T-helper 1 cell (primary cell): ENCODE measurements at places on chromosomes 4 and X.

DNA sequence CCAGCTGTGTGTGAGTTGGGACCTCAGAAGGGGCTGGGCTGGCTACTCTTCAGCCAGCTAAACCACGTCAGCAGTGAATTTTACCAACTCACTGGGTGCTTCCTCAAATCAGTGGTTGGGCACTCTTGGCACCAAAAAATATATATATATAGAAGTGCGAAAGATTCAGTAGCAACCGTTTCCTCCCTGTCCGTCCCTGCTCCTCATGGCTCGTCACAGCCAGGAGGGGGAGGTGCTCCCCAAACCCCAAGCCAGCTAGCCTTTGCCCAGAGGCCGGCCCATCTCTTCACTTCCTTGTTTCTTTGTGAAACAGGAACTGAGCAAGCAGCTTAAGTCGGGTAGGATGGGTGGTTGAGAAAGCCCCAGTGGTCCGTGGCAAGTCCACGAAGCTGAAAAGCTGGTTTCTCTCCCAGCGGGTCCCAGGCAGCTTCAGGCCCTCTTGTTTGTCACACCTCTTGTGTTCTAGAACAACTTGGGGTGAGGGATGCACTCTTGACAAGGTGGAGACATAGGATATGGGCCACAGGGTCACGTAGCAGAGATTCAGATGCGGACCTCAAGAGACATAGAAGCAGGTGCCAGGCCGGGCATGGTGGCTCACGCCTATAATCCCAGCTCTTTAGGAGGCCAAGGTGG, 6.8 kb upstream of the SASH3 start:
- DNase-seq = no peak

- DNase-seq = no peak
Measured at GRCh38 chrX:367866-368265, 18.8 kb downstream of the PPP2R3B start.

GRCh38 chrX:109856974-109857373, 123.9 kb upstream of the ACSL4 start:
- DNase-seq = no peak

DNA sequence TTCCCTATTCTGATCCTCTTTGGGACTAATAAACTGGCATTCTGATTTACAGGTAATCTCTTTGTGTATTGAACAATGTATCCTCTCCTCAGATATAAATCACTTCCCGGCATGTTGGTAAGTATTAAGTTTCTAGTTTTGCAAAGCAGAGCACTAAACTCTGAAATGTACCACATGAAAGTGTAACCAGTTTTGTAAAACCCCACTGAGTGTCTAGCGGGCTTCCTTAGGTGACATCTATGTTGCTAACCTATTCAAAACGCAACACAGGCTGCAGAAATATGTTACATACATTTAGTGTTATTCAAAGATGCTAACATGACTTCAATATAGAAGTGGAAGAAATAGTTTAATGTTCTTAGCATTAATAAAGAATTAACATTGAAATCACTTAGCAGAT, 25.2 kb downstream of the DNAJB14 start:
- DNase-seq = no peak

DNA sequence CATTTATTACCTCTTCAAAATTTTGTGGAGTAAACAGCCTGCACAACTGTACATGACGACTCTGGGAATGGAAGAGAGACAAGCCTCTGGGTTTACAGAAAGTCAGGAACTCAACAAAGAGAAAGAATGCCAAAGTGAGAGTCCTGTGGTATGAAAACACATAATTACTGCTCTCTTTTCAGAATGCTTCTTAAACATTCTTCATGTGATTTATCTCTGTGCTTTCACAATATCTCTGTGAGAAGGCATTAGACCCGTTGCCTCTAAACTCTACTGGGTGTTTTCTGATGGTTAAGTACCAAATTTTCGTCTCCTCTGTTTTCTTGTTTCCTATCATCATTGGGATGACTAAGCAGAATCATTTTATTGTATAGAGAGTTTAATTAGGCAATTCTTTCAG, 966.6 kb upstream of the SLIT2 start:
- no peak for DNase-seq

DNA sequence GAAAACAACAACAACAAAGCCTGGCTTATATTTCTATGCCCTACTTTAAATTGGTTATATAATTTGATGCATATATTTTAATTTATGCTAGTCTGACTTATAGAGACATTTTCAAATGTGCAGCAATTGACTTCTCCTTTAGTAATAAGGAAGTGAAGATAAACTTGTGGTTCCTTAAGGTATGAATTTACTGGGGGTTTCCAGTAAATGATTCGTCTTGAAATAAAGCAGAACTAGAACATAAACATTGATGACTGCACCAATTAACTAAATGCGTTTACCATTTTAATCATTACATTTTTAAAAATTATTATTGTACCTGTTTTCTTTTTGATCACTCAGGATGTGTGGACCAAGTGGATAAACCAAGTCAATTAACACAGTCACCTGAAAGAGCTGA, 99.6 kb upstream of the CCSER1 start:
- no peak for DNase-seq

GRCh38 chr4:138090150-138090917, 151.8 kb downstream of the SLC7A11 start:
- no peak for DNase-seq

DNA sequence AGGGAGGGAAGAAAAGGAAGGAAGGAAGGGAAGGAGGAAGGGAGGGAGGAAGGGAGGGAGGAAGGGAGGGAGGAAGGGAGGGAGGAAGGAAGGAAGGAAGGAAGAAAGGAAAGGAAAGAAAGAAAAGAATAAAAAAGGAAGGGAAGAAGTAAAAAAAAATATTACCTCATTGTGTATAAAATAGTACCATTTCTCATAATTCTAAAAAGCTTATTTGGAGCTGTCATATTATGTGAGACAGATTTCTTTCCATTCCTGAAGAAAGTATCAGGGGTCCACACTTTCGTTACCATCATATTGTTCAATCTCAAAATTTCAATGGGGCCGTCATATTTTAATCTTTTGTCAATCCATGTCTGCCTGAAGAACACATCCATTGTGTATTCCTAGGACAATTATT, 16.1 kb downstream of the GABRA4 start:
- no peak for DNase-seq

GRCh38 chr4:30068234-30068633, 651.9 kb upstream of the PCDH7 start:
- no peak for DNase-seq

DNA sequence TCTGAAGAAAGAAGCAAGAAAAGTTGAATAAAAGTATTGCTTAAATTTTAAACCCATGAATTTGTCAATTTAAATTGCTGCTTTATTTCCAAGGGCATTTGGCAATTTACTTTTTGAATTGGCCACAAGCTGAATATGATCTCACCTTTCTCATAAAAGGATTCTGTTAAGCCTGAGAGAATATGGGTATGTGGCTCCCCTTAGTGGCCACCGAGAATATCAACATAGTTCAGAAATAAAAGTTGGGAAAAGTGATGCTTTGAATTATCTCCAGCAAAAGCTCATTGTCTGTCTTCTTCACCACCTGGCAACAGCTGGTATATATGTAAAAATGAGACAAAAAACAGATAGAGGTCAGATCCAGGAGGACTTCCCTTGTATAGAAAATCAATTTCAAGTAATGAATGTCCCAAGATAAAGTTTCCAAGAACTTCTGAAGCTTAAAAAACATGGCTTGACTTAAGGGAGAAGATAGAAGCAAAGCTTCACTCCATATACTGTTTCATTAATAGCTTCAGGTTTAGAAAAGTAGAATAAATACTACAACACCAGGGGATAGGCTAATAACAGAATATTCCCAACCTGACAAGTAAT, 290.7 kb upstream of the FAM241A start:
- no peak for DNase-seq

DNA sequence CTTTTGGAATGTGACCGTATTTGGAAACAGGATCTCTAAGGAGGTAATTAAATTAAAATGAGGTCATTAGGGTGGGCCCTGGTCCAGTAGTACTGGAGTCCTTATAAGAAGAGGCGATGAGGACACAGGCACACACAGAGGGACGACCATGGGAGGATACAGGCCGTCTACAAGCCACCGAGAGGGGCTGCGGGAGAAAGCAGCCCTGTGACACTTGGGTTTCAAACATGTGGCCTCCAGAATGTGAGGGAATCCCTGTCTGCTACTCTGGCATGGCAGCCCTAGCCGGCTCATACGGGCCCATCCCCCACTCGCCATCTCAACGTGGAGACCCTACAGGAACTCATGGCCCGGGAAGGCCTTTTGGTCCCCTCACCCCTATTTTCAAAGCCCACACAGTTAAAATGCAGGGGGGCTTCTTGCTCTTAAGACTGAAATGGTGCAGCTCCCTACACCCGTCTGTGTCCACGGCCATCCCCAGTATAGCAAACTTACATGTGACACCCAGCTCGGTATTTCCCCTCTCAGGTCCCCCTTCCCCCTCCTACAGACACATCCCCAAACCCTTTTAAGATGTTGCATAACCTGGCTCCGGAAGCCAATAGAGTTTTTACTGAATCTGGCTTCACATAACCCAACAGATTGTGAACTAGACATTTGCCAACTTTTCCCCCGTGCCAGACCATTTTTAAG, 124.1 kb upstream of the TBL1X start:
- no peak for DNase-seq

DNA sequence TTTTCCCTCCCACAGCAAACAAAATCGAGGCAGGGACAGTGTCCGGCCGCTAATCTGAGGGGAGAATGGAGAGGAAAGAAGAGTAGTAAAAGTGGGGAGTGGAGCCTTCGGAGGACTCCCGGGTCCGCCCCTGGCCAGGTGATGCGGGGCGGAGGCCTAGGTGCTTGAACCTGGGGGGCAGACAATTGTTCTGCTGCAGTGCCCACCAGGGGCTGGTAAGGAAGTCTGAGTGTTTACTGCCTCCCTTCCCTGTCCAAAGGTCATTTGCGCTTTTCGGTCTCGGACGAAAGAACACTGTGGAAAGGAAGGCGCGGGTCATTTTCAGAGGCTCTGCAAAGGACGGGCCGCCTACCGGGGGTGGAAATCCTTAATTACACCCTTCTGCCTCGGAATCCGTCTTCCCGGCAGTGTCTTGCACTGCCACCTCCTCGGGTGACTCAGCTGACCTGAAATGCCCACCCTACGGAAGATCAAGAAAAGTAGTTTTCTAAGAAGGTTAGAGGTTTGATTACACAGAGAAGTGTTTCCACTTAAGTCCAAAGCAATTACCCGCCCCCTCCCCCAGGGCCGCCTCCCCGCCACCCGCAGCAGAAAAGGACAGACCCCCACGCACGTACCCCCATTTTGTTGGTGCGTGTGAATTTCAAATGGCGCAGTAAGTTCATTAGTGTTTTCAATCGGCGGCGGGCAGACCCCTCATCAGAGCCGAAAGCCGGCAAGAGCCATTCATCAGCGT, 99.9 kb upstream of the TENM3 start:
- DNase-seq = no peak

- DNase-seq = no peak
Measured at GRCh38 chr4:3176367-3177229, 72.4 kb upstream of the MSANTD1 start.

GRCh38 chr4:4421356-4421755, 34.5 kb downstream of the NSG1 start:
- DNase-seq = no peak

- no peak for DNase-seq
Measured at GRCh38 chr4:144185086-144185485, 44.6 kb upstream of the GYPA start.
